ENCODE measurements at places on chromosomes 6 and 20.

DNA sequence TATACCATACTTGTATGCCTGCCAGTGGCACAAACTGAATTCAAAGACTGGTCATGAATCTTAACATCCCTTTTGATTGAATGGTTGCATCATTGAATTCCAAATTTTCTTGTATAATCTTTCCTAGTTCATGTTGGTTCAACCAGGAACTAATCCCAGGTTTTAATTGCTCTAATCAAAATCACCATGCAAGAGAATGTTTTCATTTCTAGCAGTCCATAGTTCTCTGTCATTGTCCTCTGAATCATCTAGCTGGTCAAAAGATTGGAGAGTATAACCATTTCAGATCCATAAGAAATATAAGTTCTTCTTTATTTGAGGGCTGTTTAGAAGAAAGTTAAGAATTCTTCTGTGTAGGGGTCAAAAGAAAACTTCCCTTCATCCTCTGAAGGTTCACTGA lies 57.2 kb downstream of the ZNF292 start:
- DNase-seq: no peak

DNA sequence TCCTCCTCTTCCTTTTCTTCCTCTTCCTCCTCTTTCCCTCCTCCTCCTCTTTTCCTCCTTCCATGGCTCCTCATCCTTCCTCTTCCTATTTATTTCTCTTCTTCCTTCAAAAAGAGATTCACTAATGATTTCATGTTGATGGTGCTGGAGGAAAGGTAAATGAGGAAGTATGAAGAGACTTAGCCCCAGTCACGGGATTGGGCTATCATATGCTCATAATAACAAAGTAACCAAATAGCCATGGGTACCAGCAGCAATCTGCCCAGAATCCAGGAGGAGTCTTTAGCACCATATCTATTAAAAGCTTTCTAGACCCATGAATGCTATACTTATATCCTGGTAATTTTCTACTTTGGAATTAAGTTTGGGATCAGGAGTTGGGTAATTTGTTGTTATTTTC lies 910.9 kb upstream of the MAP3K7 start:
- no peak for DNase-seq

DNA sequence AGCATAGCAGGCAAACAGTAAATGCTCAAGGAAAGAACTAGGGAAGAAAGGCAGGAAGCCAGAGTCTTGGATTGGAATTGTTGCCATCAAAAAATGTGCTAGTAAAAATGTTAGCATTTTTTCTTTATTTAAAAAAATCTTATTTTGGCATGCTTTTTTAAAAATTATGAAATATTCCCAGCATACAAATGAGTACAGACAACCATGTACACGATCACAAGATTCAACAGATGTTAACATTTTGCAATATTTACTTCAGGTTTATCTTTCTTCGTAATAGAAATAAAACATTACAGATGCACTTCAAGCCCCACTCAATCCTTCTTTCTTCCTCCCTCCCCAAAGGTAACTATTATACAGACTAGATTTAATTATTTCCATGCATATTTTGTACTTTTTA lies 27.4 kb upstream of the NOP56 start:
- no peak for DNase-seq

DNA sequence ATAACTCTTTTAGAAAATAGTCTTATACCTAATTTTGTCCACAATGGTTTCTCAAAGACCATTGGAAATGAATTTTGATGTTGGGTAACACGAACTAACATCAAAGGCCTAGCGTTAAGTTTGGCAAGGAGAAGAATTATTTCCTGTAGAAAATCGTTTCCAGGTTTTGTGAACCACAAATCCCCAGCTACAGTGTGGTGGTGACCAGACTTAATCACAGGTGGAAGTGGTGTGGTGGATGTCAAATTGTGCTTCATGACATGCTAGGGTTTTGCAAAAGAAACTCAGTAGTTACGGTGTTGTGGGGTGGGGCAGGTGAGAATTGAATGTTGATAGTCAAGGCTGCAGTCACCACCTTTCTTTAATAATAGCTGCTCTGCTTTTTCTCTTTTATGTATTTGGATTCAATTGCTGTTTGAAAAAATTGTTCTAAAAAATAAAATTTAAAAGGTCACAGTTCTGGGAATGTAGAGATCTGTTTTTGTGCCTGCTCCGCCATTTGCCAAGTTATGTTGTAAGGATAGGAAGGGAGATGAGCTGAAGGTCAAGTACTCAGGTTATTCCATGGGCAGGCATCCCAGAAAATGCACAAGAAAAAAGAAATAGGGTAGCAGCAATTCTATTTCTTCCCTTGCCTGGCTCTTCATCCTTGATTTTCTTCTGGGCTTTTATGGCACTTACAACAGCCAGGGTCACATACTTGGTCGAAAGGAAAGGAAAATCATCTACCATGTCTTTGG lies 83.6 kb downstream of the F13A1 start:
- DNase-seq: no peak

DNA sequence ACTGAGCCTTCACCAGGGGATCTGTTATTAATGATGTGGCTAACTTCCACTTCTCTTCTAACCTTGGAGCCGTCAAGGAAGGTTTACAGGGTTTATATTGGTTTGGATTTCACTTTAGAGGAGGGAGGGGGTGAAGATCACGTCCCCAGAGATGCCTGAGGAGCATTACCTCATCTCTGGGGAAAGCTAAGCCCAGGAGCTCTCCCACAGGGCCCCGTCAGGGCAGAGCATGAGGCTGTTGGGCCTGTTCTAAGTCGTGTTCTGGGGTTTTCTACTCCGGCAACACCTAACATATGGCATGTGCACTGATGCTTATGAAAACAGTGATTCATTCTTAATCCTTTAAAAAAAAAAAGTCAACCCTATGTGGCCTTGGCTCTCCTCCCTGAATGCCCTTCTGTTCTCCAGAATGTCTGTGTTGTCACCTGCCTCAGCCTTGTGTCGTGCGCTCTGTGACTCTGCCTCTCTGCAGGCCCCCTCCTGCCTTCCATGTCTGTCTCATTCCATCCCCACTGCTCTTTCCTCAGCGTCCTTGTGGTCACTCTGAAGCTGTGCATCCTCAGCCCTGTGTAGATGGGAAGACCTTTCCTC lies 97.4 kb upstream of the JARID2 start:
- no peak for DNase-seq

DNA sequence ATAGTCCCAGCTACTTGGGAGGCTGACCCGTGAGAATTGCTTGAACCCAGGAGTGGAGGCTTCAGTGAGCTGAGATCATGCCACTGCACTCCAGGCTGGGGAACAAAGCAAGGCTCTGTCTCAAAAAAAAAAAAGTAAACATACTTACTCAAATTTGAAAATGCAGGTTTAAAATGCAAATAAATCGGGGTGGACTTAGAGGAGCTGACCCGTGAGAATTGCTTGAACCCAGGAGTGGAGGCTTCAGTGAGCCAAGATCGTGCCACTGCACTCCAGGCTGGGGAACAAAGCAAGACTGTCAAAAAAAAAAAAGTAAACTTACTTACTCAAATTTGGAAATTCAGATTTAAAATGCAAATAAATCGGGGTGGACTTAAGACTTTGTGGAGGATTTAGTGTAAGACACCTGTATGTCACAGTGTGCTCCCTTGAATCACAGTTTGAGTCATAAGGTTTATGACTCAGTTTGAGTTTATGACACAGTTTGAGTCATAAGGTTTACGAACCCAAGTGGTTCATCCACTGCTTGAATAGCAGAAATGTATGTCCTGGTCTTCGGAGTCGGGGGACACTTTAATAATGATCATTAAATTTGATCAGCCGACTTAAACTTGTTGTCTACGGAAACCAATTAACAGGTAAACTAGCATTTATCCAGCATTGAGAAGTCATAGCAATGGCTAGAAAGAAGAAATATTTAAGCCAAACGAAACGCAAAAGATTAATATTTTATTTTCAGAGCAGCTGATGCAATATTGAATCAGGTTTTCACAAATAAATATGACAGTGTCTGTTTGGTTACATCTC lies 6.8 kb upstream of the MRPS10 start:
- no peak for DNase-seq

DNA sequence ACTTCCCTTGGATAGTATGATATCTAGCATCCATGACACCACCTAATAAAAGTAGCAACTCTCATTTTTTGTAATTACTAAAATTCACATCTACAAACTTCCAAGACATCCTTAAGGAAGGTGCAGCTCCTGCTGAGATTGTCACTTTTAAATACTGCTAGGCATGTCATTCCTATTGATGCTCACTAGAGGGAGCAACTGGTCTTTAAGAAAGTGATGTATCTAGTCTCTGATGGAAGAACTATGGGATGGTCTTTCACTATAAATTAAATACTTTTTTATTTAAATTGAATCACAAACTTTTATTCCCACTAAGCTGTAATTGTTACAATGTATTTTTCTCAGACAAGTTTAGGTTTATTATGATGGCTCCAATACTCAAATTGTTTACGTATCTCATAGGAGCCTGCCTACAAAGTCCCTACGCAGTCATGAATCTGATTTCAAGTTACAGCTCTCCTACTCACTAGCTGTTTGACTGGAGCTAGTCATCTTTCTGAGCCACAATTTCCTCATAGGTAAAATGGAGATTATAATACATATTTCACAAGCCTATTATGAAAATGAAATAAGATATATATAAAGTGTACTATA lies 8.1 kb upstream of the TSPYL1 start:
- DNase-seq: no peak

GRCh38 chr6:68635412-68635705 lies 277 bp downstream of the ADGRB3 start:
- DNase-seq: no peak

- no peak for DNase-seq
Observed at GRCh38 chr6:157927011-157927410, 54.7 kb upstream of the SYNJ2 start.

GRCh38 chr6:56816370-56816769 lies 138.5 kb upstream of the BEND6 start:
- no peak for DNase-seq

DNA sequence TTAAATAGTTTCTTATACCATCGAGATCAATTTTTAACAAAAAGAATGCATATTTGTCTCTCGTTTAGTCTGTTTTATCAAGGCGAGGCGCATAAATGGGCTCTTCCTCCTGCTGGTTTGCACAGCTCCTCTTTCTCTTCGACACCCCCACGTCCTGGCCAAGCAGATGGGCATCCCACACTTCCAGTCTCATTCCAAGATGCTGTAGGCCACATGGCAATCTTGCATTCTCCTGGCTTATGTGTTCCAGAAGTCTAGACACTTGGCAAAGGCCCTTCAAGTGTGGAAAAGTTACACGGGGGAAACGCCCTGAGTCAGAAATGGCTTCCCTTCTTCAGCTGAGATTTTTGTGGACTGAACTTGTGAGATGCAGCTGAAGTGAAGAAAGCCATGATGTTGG lies 447.1 kb downstream of the QKI start:
- no peak for DNase-seq

DNA sequence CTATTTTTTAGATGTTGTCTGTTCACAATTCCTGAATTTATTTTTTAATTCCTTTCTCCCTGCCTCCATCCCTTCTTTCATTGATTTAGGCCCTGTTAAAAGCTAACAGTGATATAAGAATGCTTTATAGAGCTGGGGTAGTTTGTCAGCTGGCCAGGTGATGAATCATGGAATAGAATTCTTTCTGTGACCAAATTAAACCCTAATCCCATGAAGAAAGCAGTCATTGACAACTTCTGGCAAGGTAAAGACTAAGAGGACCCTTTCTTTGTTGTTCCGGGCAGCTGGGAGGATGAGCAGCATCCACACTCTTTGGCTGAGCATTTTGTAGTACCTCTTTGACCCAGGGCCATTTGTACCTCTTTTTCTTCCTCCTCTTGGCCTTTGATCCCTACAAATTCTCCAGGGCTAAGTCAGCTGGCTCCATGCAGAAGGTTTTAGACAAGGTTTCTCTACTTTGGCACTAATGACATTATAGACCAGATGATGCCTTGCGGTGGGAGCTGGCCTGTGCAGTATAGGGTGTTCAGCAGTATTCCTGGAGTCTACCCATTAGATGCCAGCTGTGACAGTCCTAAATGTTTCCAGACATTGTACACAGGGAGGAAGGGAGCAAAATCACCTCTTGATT lies 102.9 kb downstream of the SLX4IP start:
- DNase-seq: no peak

DNA sequence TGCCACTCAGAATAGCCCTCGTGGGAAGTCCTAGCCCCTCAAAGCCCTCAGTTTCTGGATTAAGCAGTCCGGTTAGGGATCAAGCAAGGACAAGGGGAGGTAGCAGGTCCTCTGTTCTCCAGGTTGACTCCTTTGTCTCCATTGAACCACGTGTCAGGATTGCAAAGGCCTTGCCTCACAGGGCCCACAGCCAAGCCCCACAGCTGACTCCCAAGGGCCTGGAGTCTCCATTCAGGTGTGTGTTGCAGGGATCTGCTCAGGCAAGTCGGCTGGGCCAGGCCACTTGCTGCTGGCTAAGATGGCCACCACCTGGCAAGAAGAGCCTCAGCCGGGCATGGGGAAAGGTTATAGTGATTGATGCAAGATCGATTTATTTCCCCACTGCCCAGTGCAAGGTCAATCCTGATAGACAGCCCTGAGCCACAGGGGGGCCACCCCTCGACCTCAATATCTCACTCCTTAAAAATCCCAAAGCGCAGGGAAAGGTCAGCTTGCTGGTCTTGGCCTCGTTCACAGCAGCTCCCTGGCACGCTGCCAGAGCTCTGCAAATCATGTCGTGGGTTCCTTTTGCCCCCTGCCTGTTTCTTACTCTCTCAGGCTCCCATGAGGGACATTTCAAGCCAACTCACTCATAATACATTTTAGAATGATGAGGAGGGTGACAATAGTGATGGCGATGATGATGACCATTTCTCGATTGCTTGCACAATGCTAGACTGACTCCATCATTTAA lies 75.9 kb downstream of the EDN3 start:
- no peak for DNase-seq

GRCh38 chr6:139608466-139609261 lies 234.2 kb upstream of the CITED2 start:
- DNase-seq: no peak

DNA sequence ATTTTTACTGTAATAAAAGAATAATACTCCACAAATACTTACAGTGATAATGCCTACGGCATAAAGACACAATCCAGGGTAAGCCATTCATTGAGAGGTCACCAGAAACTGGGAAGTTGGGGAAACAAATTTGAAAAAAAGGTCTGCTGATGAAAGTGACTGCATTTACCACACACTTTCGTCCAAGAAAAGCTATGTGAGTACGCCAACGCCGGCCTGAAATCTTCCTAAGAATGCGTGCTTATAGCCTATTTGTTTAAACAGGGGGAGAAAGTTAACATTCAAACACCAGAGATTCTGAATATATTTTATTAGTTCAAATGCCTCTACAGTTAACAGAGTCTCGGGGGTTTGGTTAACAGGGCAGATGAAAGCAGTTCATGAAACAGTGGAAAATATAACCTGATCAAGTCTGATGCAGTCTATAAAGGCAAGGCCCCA lies 657 bp upstream of the LTV1 start:
- DNase-seq: no peak

GRCh38 chr6:130708338-130708737 lies 118.9 kb upstream of the SMLR1 start:
- no peak for DNase-seq

Measured in CD4-positive, alpha-beta T cell treated with Interleukin-6 for 4 hours (primary cell).